Nucleus accumbens (tissue), 56 donors: ENCODE measurements at places on chromosomes 16 and 17.

- DNase-seq: no peak
Measured at GRCh38 chr17:31216031-31216751, 80.8 kb downstream of the OMG start.

GRCh38 chr16:63461248-63461841, 1425.1 kb upstream of the CDH8 start:
- no peak for DNase-seq

GRCh38 chr17:33498069-33498468, 205.0 kb upstream of the ASIC2 start:
- DNase-seq: no peak

DNA sequence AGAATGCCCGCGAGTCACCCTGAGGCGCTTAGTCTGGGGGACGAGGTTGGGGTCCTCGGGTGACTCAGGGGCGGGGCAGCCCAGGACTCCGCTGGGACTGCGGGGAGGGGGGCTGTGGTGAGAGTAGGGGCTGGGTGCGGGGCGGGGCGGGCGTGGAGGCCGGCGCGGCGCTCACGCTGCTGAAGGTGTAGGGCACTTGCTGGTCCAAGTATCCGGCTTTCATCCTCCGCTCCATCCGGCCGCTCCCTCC, 832 bp downstream of the ETV4 start:
- no peak for DNase-seq

DNA sequence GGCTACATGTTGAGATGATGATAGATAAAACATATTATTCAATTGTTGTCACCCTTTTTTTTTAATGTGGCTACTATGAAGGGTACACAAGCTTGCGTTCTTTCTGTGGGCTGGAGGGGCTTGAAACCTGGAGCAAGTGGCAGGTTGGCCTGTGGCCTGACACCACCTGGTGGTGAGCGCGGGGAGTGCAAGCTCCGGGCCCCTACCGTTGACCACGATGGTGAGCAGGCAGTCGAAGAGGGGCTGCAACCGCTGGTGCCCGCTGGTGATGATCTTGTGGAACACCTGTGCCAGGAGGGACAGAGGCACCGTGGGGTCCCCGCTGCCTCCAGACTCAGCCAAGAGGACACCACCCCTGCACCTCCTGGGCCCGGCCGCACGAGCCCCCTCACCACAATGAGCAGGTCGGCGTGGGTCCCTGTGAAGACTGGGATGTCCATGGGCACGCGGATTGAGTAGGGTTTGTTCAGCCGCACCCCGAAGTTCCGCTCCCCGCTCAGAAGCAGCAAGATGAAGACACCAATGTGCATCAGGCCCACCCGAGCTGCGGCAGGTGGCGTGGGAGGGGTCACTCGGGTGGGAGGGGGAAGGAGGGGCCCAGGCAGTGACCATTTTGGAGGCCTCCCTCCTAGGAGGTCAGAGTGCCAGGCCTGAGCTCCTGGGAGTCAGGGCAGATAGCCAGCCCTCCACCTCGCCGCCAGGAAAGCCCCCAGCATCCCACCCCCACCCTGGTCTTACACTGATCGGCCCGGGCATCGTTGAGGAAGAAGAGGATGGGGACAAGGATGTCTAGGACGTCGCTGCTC, 14.4 kb downstream of the HID1 start:
- no peak for DNase-seq

- DNase-seq: no peak
Measured at GRCh38 chr16:72300892-72301291, 128.9 kb upstream of the PMFBP1 start.

GRCh38 chr16:58062821-58063220, 37.3 kb downstream of the MMP15 start:
- no peak for DNase-seq

- DNase-seq: no peak
Measured at GRCh38 chr16:67305216-67306071, 21.1 kb downstream of the KCTD19 start.

- no peak for DNase-seq
Measured at GRCh38 chr16:86901483-86901882, 323.1 kb downstream of the FOXL1 start.

- DNase-seq: no peak
Measured at GRCh38 chr17:51319186-51319585, 58.8 kb downstream of the UTP18 start.

DNA sequence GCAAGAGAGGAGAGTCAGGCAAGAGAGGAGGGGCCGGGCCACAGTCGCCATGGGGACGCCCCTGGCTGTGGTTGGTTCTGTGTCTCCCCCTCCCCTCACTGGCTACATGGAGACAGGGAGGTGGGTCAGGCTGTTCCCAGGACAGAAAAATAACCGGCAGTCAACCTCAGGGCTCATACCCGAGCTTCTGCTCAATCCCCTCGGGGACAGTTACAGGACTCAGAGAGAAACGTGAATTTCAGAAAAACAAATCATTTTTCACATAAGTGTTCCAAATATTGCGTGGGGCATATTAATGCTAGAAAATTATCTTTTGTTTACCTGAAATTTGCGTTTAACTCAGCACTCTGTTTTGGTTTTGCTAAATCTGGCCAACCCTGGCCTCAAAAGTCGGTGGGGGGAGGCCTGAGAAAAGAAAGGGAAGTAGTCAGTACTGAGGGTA, 22.2 kb upstream of the CPSF4L start:
- no peak for DNase-seq

DNA sequence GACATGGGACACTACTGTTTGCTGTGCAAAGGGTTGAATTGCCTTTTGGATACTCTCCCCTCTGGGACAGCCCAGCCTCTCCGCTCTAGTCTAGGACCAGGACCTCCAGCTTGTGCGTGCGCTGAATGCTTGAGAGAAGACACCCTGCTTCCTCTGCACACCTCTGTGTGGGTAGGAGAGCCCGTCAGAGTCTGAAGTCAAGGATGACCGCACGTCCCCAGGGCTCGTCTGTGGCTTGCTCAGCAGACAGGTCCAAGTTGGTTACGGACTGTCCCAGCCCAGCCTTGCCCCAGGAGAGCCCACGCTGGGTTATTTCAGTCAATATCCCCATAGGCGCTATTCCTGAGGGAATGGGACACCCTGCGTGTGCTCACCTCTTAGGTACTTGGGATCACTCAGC, 3.7 kb downstream of the C16orf89 start:
- no peak for DNase-seq

GRCh38 chr16:85988723-85989313, 89.9 kb downstream of the IRF8 start:
- no peak for DNase-seq

- DNase-seq: no peak
Measured at GRCh38 chr16:65828296-65828695, 538.2 kb upstream of the CDH5 start.

DNA sequence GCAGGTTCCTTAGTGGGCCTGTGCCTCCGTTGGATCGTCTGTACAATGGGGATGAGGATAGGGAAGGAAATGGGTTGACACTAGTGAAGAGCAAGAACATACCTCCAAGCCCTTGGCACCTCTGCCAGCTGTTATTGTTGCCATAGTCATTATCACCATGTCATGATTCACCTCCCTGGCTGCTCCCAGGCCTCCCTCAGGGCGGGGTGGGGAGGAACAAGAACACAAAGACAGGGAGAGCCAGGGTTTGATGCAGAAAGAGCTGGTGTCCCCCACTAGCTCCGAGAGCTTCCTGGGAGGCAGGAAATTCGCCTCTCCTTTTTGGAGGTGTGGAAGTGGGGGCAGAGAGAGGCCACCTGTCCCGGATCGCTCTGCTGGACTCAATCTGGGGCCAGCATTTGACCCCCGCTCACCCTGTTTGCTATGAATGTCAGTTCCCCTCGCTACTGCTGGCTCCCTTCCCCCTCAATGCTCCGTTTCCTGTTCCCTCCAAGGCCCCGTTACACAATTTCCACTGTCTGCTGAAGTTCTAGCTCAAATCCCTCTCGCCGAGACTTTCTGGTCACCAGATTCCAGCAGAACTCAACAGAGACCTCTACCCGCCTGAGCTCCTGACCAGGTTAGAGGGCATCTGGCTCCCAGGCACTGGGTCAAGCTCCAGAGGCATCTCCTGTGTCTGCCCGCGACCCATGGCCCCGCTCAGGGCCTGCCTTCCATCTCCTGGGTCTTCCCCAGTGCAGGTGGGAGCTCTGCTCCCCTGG, 9.1 kb downstream of the TIMP2 start:
- no peak for DNase-seq

DNA sequence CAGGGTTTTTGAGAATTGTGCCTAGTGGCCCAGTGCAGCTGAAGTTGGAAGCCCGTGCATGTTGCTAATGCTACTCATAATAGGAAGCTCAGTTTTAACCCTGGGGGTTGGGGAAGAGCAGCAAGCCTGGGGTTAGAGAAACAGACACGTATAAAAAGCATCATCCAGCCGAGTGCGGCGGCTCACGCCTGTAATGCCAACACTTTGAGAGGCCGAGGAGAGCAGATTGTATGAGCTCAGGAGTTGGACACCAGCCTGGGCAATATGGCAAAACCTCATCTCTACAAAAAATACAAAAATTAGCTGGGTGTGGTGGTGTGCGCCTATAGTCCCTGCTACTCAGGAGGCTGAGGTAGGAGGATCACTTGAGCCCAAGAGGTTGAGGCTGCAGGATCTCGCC, 2.3 kb upstream of the CLUH start:
- no peak for DNase-seq

GRCh38 chr17:18300725-18301480, 13.9 kb downstream of the TOP3A start:
- DNase-seq: no peak
